ENCODE measurements at places on chromosomes 12 and 14. TPM values are rescaled to one million over a fixed set of nuclear protein-coding genes. Genes with fewer than 3 reads are reported as not detected.

Gene SLC25A47
- not detected for total RNA-seq

Gene CACNA2D4
- 1.1 TPM for total RNA-seq

Gene NKX2-1
- not detected for total RNA-seq

DNA sequence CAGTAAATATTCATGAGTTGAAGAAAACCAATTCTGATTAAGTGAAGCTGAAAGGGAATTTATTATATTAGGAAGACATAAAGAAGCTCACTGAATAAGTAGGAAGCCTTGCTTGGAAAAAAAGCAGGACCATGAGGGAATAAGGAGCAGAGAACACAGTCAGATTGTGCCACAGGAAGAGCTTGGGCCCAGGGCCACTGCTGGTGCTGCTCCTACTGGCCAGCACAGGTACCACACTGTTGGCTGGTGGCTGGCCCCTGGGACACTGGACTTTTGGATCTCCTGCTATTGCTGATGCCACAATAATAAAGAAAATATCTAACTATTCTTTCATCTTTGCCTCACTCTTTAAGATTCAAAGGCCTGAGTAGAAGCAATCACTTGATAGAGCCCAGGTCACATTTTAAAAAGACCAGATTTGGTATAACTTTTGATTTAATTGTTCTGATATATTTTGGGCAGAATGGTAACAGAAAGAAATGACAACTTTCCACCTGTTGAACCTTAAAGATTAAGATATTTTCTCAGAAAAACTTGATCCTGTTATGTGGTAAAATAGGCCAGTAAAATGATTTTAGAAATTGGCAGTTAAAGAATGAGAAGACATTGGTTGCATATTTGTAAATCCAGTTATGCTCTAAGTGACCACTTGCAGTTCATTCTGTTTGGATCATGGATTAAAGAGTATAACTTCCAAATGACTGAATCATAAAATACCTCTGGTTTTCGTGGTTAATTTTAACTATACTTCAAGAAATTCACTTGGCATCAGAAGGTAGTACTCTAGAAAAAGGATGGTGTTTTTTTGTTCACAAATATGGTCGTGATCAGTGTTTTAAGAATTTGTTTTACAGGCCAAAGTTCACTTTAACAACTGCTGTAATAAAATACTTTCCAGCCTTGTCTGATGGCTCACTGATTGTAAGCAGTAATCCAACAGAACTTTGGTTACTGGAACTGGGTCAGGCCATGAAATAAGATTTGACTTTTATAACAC lies 68.3 kb downstream of the DERA start:
- DNase-seq, result no peak

DNA sequence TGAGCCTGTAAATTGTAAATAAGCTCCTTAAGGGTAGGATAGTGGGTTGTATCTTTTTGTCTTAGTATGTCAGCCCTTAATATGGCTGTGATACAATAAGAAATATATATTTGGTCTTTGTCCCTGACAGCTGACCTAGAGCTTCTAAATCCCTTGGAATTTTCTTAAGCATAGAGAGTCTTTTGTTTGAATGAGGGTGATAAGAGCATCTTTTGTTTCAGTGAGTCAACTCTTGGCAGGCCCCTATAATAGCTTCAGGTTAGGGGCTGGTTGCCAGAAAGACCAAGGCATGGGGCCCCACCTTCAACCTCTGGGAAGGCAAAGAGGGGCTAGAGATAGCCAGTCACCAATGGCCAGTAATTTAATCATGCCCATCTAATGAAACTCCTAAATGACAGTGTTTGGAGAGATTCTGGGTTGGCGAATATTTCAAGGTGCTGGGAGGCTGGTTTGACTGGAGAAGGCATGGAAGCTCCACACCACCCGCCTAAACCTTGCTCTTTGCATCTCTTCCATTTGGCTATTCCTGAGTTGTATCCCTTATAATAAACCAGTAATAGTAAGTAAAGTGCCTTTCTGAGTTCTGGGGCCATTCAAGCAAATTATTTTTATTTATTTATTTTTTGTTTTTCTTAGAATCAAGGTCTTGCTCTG lies 10.5 kb downstream of the PALS1 start:
- DNase-seq, result no peak

Gene LMNTD1
- not detected for total RNA-seq

GRCh38 chr12:114673169-114673833 lies 10.7 kb downstream of the TBX3 start:
- no peak for DNase-seq

- no peak for DNase-seq
These were observed 22.5 kb downstream of the FBRSL1 start for GRCh38 chr12:132512197-132513069.

Gene KRT71
- not detected for total RNA-seq

GRCh38 chr12:91077228-91077954 lies 19.6 kb upstream of the KERA start:
- DNase-seq, result no peak

DNA sequence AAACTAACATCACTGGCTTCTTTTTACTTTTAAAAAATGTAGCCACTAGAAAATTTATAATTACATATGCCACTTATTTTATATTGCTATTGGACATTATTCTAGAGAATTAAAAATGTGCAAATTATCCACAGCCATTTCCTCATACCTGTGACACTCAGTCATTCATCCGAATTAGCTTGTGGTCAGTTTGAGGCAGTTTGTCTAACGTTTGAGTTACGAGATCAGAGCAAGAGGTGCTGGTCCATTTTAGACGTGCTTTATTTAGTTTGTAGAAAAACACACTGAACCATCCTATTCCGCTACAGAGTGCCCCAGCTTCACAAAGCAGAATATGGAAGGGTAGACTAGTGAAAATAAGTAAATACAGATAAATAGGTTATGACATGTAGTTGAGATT lies 513.0 kb downstream of the NRXN3 start:
- DNase-seq, result no peak

DNA sequence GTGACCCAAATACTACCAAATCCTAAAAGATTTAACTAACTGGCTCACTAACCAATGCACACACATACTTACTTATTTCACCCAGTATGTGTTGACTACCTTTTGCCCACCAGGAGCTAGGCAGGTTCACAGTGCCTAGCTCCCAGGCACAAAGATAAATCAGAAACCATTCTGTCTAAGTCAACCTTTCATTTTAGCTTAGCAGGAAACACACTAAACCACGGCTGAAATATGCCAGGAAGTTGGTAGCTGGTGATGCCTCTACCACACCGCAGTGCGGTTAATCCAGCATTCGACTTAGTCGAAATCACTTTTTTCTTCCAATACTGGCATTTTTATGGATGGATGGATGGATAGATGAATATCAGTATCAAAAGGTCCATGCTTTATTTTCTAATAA lies 597.7 kb downstream of the DIO2 start:
- DNase-seq, result no peak

DNA sequence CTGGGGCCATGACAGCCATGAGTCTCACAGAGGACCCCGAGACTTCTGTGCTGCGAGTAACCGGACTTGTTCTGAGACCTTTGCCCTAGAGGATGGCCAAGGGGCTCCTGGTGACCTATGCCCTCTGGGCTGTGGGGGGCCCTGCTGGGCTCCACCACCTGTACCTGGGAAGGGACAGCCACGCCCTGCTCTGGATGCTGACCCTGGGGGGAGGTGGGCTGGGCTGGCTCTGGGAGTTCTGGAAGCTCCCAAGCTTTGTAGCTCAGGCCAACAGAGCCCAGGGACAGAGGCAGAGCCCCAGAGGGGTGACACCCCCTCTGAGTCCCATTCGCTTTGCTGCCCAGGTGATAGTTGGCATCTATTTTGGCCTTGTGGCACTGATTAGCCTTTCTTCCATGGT lies 2.1 kb downstream of the DNAJC22 start:
- no peak for DNase-seq

DNA sequence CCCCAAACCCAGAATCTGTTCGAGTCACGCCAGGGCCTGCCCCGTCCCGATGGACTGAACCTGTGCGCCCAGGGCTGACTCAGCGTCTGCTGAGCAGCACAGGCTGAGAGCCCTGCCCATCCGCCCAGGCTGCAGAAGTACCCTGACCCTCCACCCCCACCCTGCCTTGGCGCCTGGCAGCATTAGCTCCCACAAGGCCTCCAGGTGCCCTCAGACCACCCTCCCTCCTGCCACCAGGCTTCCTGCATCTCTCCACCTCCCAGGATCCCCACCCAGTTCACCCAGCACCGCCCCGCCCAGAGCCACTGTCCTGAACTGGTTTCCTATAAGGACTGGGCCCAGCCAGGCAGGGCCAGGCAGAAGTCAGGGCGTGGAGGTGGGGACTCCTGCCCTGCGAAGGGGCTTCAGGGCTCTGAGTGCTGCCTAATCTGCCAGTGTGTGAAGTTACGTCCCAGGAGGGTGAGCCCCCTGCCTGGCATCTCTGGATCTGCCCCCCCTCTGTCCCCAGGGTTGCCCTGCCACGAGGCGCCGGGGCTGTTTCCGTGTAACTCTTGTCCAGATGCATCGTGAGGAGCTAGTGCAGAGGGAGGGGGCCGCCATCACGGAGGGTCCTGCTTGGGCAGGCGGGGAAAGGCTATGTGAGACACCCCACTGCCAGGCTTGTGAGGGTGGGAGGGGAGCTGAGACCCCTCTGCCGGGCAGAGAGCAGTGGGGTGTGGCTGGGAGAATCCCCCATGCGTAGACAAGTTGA lies 9.1 kb downstream of the ADSS1 start:
- no peak for DNase-seq

GRCh38 chr14:54737132-54737711 lies 165.4 kb downstream of the GCH1 start:
- DNase-seq, result no peak

Gene RNASE4
- total RNA-seq, result 11.9 TPM

GRCh38 chr12:104600036-104600712 lies 143.4 kb downstream of the CHST11 start:
- no peak for DNase-seq

Gene BRMS1L
- total RNA-seq, result 11.7 TPM

Gene C3AR1
- 9.0 TPM for total RNA-seq

Measured in Right ventricle myocardium inferior (tissue), 1 donor.